A549 treated with ZK216348 at 1 μM for 4 hours (cell line): ENCODE measurements at places on chromosomes 2 and 18. TPM values are rescaled to one million over a fixed set of nuclear protein-coding genes. Genes with fewer than 3 reads are reported as not detected.

KLHL29 gene
- 3.9 to 6.2 TPM (median 5.2 TPM) in 5 replicates for total RNA-seq

CCBE1 gene
- total RNA-seq = 7.6 to 16.2 TPM (median 11.4 TPM) in 5 replicates

SLC16A14 gene
- 0.64 to 1.0 TPM (median 0.99 TPM) in 5 replicates for total RNA-seq

GREB1 gene
- total RNA-seq = 2.2 to 3.7 TPM (median 2.7 TPM) in 5 replicates

SF3B1 gene
- total RNA-seq = 110 to 162 TPM (median 122 TPM) in 5 replicates

HOXD1 gene
- total RNA-seq = 0.18 to 0.28 TPM (median 0.24 TPM) in 4 of 5 replicates, not detected in the other

IL1RL1 gene
- 0.68 to 1.2 TPM (median 1.1 TPM) in 5 replicates for total RNA-seq

KCNG2 gene
- total RNA-seq = not detected in 5 replicates

TRPM8 gene
- total RNA-seq = 0.13 to 0.33 TPM in 2 of 5 replicates, not detected in the others
